ENCODE measurements at places on chromosomes 2 and 18.

GRCh38 chr2:9015998-9016397 is 12.5 kb upstream of the MBOAT2 start:
- DNase-seq, result no peak

DNA sequence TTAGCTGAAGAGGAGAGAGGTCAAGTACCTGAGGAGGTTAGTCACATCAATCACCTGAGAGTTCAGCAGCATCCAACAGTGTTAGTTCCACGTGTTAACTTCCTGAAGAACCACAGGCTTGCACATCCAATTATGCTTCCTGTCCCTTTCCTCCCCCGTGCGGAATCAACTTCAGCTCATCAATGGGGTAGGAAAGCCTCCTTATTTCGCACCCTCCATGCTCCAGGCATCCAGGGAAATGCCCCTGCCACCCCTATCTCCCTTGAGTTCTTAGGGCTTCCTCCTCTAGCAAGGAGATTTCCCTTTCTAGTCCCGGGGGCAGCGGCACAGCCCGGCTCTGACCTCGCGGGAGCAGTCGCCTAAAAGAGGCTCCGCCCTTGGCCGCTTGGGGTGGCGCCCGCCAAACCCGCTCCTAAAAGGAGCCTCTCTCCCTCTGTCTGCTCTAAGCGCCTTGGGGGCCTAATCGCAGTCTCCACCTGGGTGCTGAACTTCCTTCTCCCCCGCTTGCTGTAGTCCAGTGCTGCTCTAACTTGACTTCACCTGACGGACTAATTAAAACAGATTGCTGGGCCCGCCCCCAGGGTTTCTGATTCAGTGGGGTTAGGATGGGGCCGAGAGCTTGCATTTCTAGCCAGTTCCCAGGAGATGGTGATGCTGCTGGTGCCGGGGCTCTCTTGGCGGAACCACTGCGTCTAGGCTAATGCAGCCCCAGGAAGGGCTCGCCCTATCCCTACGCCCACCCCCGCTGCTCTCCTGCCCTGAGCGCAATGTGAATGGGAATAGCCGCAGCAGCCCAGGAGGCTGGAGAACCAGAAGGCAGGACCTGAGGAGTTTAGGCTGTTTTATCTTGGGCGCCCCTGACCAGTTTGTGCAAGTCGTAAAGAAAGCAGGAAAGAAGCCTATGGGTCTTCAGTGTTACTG is 3.4 kb upstream of the TET3 start:
- no peak for DNase-seq

DNA sequence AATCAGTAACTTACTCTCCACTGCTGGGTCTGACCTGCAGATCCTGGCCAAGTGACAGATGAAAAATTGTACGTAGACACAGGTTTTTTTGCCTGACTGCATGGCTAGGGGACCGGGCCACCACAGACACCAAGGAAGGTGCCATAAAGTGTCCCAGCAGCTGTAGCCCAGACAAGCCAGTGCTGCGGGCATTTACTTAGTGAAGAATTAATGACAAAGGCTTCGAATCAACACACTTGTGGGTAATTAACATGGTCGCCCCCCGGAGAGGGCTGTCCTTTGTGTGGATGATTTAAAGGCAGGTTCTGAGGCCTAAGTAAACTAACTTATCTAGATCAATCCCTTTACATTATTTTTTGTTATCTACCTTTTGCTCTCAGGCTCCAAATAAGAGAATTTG is 1709.1 kb upstream of the LRRTM1 start:
- no peak for DNase-seq

GRCh38 chr2:70646420-70646818 is 92.8 kb upstream of the TGFA start:
- no peak for DNase-seq
